Stimulated activated CD8-positive, alpha-beta memory T cell treated with anti-CD3 and anti-CD28 coated beads, Interleukin-12 subunit alpha, Interleukin-12 subunit beta, amount 100 ng/mL, for 1 hour (primary cell): ENCODE measurements at places on chromosomes 6 and 20.

GRCh38 chr6:72553531-72554511 is 68.0 kb upstream of the KCNQ5 start:
- DNase-seq = no peak

DNA sequence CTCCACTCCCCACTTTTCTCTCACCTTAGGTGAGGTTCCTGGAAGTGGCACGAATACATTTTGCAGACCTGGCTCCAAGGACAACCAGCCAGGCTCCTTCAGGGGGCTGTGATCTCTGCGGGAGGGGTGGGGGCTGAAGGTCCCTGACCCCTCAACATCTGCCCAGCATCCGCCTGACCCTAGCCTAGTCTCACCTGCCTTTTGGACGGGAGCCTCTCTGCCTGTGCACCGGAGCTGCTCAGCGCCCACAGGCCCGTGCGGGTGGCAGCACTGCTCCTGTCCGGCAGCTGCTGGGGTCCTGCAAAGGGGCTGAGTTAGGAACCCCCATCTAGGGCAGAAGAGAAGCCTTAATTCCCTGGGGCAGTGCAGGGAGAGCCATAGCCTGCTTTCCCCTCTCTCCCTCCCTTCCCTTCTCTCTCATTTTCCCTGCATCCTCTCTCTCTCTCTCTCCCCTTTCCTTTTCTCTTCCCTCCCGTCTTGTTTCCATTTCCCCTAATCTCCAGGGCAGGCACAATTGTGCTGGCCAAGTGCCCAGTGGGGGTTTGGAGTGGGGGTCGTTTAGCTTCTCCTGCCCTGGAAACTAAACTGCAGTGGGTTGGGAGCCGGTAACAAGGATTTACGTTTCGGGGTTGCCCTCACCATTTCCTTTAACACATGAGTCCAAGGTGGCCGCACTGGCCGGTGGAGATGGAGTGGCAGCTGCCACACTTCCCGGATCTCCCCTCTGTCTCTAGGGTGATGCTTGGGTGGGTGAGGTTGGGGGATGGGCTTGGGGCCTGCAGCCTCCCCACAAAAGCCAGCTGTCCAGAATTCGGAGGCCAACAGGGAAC is 54.1 kb downstream of the CTCFL start:
- DNase-seq = no peak

GRCh38 chr6:107116328-107116892 is 1.1 kb upstream of the BEND3 start:
- DNase-seq = no peak

- no peak for DNase-seq
Measured at GRCh38 chr6:159169557-159170332, 545 bp downstream of the FNDC1 start.

DNA sequence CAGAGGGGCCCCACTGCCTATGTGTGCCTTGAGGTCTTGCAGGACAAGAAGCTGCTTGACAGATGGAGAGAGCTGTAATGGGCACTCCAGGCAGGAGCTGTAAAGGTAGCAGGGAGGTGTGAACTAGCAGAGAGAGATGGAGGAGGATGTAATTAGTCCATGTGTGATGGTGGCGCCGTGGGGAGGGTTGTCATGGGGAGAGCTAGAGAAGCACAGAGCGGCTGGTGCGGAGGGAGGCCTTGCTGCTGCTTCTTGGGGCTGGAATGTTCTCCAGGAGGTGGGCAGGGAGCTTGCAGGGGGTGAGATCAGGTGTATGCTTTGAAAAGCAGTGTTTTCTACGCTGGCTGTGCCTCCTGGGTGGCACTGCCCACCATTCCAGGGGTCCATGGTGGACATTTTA is 32.1 kb downstream of the APCDD1L start:
- no peak for DNase-seq

DNA sequence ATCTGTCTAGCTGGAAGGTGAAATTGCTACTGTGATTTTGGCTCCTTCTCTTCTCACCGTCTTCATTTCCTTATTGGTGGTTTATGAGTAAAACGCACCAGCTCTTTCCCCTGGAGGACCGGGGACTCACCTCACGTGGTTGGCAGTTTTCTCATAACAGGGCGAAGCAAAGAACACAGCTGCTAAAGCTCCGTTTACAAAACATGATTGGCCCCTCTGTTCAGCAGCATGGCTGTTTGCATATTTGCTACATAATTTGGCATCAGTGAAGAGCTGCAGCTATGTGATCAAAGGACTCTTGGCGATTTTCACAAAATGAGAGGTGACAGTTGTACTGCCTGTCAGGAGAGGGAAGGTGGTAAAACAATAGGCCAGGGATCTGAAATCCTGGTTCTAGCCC is 20.5 kb upstream of the TMEM181 start:
- DNase-seq = no peak

- DNase-seq = no peak
Measured at GRCh38 chr6:1757131-1757530, 147.4 kb downstream of the FOXC1 start.

DNA sequence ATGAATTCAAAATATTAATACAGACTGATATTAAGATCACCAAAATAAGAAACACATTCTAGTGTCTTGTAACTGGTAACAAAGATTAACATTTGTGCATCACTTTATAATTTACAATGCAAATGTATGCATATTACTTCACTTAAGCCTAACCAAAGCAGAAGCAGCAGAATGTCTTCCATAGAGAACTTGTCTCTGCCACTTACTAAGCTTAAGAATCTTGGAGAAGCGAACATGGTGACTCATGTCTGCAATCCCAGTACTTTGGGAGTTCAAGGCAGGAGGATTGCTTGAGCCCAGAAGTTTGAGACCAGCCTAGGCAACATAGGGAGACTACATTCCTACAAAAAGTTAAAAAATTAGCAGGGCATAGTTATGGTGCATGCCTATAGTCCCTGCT is 18.8 kb downstream of the AK9 start:
- DNase-seq = no peak

- no peak for DNase-seq
Measured at GRCh38 chr6:42112351-42112750, 30.1 kb downstream of the C6orf132 start.

DNA sequence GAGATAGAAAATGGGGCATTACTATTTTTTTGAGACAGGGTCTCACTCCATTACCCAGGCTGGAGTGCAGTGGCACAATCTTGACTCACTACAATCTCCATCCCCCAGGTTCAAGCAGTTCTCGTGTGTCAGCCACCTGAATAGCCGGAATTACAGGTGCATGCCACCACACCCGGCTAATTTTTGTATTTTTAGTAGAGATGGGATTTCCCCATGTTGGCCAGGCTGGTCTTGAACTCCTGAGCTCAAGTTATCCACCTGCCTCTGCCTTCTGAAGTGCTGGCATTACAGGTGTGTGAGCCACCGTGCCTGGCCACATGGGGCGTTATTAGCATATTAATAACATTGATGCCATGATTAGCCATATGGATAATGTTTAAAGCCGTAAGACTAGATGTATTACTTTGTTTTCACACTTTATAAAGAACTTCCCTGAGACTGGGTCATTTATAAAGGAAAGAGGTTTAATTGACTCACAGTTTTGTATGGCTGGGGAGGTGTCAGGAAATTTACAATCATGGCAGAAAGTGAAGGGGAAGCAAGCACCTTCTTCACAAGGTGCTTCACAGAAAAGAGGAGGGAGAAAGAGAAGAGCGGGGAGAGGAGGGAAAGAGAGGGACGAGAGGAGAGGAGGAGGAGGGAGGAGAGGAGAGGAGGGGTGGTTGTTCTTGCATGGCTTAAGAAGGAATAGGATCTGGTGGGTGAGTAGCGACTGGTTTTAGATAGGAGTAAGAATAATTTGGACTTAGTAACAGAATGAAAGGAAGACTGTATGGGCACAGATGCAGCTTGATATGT is 51.9 kb downstream of the MYO6 start:
- DNase-seq = no peak

GRCh38 chr6:37288247-37288646 is 30.3 kb upstream of the TMEM217 start:
- no peak for DNase-seq

GRCh38 chr6:113530769-113531168 is 326.4 kb upstream of the MARCKS start:
- DNase-seq = no peak

DNA sequence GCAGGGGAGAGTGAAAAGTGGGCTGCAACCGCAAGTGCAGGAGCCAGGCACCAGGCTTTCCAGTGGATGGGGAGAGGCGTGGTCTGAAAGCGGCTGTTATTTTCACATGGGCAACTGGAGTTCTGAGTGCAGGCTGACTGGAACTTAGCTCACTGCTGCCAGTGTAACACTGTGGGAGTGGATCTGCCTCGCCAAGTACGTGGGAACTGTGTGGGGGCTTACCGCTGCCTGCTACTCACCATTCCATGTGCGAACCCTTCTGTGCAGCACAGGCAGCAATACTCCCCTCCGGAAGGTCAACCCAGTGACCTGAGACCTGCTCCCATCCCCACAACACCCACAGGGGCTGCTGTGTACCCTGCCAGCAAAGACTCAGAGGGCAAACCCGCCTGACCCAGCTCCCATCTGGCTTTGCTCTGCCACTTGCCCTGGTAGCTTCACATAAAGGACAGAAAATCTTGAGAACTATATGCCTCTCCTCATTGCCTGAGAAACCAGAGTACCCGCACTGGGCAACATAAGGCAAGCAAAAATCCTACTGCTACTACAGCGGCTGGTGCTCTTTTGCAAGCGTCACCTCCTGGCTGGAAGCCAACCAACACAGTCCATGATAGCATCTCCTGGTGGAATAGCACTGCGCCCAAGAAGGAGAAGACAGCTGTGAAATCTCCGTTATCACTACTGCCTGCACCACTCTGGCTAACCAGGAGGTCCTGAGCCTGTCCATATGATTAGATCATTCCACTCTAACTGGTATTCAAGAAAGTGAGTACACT is 54.4 kb upstream of the SIRPG start:
- no peak for DNase-seq

GRCh38 chr6:100913400-100914276 is 32.5 kb upstream of the ASCC3 start:
- DNase-seq = no peak

DNA sequence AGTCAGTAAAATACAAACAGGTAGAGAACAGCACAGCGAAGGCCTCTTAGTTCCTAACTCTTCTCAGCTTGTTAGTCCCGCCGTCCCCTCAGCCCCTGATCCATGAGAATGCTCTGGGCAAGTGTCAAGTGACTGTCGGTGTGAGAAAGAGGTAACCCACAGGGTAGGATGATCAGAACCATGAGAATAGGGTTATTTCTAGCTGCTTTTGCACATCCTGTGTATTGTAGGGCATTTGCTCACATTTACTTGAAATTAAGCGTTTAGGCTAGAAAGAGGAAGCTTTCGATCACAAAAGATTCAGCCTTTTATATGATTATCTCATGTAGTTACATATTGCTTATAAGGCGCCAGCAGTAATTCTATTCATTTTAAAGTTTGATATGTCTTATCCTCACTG is 103.0 kb upstream of the PDE10A start:
- DNase-seq = no peak

GRCh38 chr6:125985979-125986300 is 400 bp upstream of the TRMT11 start:
- no peak for DNase-seq

DNA sequence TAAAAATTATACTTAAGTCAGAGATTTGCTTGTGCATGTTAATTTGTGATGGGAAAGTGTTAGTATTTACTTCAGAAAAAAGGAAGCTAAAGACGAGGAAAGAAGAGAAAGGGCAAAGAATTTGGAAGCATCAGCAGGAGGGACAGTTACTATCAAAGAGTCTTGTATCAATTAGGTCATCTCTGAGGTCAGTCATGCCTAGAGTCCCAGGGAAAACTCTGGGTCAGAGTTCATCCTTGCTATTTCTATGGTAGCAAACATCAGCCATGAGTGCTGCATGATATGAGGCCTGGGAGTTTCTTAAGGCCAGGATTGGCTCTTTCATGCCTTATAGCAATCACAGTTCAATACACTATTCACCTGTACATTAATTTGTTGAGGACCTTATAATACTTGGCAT is 292.9 kb downstream of the FARS2 start:
- no peak for DNase-seq

DNA sequence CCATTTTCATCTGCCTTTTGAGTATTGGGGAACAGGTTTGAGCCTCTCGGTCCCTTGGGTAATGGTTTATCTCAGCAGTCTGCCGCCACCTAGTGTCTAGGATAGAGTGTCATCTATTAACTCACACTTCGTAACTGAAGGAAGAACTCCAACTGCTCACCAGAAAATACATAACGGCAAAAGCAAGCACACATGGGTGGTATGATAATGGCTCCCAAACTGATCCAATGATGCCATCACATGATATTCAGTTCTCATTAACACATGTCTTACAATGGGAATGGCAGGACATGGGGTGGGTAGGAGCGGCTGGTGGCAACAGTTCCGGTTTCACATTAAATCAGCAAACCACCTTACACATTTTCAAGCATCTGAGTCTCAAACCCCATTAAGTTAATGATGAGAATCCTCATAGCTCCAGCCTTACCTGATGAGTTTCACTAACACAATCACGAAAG is 110.7 kb upstream of the PHACTR1 start:
- peak; percentile 3 for DNase-seq

- no peak for DNase-seq
Measured at GRCh38 chr20:4861961-4862360, 139.3 kb downstream of the SLC23A2 start.

DNA sequence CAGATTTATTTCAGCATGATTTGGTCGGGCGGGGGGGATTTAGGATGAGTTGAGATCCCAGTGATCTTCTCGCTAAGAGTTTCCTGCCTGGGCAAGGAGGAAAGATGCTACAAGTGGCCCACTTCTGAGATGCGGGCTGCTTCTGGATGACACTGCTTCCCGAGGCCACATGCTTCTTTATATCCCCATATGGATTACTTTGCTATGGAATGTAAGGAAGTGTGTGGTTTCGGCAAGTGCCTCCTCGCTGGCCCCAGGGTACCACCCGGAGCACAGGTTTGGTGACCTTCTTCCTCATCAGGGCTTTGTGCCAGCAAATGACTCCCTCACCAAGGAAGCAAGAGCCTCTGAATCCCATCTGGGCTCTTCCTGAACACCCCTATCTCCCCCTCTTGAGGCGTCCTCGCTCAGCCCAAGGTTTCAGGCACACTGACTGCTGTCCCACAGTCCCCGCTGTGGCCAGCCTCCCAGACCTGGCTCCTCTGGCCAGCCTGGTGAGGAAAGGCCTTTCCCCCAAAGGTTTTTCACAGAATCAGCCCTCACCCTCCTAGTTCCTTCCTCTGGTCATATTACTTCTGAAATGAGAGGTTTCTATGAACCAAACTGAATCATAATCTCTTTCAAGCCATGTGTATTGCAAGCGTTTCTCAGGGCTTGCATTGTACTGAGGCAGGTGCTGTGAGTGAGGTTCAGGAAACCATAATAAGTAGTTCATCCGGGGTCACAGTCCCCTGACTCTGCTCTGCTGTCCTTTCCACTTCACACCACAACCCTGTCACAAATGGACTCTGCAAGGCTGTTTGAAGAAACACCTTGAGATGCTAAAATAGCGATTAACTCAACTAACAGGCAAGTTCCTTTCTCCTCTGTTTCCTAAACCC is 41.7 kb upstream of the IL17A start:
- no peak for DNase-seq

- no peak for DNase-seq
Measured at GRCh38 chr6:7590918-7591302, 912 bp downstream of the SNRNP48 start.
